ENCODE measurements at places on chromosomes 1 and 21. TPM values are rescaled to one million over a fixed set of nuclear protein-coding genes. Genes with fewer than 3 reads are reported as not detected.

The CCSAP gene
- 10.0 TPM for total RNA-seq

The GBP4 gene
- total RNA-seq: 10.3 TPM

The ENSA gene
- 253 TPM for total RNA-seq

The HORMAD1 gene
- total RNA-seq: not detected

The SETD4 gene
- total RNA-seq: 24.7 TPM

The S100B gene
- total RNA-seq: not detected

The ETS2 gene
- total RNA-seq: 63.3 TPM

The CTSE gene
- total RNA-seq: 457 TPM

The HCRTR1 gene
- total RNA-seq: not detected

The ATP6V1G3 gene
- not detected for total RNA-seq

The ESRRG gene
- total RNA-seq: 0.76 TPM

The FAM78B gene
- 4.9 TPM for total RNA-seq

The WNT3A gene
- total RNA-seq: not detected

The AGL gene
- 9.0 TPM for total RNA-seq

The RXFP4 gene
- not detected for total RNA-seq

The SPATA21 gene
- total RNA-seq: not detected

The TNFAIP8L2 gene
- not detected for total RNA-seq

DNA sequence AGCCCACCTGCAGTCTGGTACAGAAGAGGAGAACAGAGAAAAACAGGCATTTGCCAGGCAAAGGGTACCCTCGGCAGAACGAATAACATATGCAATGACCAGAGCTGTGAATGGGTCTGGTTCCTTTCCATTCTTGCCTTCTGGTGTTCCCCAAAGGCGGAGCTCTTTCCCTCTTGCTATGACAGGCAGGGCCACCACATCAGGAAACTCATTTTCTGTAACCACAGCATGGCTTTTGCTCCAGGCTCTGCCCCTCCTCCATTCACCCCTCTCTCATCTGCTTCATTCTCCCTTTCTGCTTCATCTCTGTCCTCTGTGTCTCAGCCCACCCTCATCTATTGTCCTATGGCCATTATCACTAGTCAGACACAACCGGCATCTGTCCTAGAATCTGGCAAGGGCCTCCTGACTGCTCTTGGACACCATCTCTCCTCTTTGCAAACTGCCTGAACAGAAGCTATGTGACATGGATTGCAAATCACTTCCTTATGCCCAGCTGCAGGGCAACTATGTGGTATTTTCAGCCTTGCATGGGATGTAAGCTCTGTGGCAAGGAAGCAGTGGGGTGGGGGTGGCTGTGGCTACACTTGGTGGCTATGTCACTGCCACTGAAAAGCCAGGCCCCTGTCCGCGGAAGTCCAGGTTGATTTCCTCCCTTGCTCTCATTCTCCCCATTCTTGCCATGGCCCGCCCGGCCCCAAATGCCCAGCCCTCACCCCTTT lies 78.8 kb upstream of the ABCD3 start:
- no peak for DNase-seq

GRCh38 chr1:40256401-40257084 lies 1.5 kb upstream of the ZMPSTE24 start:
- no peak for DNase-seq

GRCh38 chr1:28036431-28036830 lies 52.0 kb downstream of the EYA3 start:
- DNase-seq: no peak

GRCh38 chr1:118918230-118918939 lies 69.8 kb downstream of the TBX15 start:
- DNase-seq: no peak

DNA sequence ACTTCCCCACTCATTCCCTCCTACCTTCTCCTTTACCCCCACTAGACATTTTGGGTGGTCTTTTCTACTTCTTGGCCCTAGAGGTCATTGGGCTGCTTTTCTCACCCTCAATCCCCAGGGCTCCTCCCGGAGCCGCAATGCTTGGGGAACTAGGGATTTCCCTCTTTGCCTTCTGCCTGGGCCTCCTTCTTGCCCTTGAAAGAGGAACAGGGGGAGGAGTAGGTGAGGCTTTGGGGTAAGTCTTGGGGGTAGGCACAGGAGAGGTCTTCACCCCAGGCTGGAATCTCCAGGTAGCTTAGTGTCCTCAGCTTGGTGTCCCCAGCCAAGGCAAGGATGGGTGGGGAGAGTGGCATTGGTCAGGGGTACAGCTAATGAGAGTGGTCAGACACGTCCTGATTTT lies 56.2 kb upstream of the EPS8L3 start:
- no peak for DNase-seq

- no peak for DNase-seq
These were observed 175.8 kb downstream of the TNFSF18 start for GRCh38 chr1:172874950-172875349.

GRCh38 chr1:50978144-50978851 lies 8.3 kb downstream of the CDKN2C start:
- peak; percentile 82 for DNase-seq

- no peak for DNase-seq
These were observed 41.3 kb upstream of the FHAD1 start for GRCh38 chr1:15205586-15206346.

GRCh38 chr1:155455588-155456195 lies 106.9 kb downstream of the ASH1L start:
- no peak for DNase-seq

DNA sequence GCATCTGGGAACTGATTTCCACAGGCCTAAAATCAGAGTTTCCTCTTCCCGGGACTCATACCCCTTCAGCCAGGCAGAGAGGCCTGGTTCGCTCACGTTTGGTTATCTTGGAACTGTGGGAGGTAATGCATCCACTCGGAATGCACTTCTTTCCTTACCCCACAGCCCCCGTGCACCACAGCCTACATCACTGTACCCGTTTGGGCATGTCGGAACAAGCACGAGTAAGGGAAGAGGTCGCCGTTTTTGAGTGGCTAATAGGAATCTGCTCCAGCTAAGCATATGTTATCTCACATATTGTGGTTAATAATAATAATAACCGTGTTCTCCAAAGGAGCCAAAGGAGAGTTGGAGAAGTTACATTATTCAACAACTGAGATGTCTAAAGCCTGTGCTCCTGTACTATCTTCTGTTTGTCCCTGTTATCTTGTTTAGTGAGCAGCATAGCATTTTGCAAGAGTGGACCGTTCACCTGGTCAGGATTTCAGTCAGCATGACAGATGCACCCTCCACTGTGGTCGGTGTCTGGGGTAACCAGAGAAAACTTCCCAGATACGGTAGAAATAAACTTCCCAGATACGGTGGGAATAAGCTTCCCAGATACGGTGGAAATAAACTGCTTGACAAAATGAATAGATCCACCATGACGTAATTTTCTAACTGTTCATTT lies 198.6 kb downstream of the SDCCAG8 start:
- DNase-seq: no peak

- DNase-seq: no peak
These were observed 13.6 kb upstream of the RGS4 start for GRCh38 chr1:163055531-163055930.

DNA sequence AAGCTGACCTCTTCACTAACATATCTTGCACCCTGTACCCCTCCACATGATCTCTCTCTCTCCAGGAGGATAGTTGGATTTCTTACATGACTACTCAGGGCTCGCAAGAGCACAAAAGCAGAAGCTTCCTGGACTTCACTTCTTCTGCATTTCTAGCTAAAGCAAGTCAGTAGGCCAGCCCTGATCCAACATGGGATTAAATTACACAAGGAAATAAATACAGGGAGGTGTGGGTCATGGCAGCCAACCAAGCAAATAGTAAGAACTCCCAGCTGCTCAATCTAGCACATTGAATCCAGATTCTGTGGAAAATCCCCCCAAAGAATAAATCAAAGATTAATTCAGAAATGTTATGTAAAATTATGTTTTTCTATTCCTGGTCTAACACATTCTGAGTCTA lies 33.3 kb downstream of the KLHDC7A start:
- no peak for DNase-seq

DNA sequence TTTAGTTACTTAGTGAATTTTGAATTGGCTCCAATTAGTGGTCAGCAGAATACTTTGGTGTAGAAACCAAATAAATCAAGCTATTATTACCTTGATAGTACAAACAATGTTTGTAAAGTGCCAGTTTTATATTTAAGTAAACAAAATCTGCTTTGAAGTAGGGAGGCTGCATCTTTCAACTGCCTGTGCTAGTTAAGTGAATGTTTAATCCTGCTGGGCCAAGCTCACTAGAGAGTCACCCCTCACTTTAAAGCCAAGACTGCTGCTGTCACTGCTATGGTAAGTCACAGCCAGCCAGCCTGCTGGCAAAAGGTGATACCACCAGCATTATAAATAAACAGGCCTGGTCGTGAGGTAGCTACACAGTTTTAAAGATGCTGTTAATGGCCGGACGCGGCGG lies 10.3 kb upstream of the CFAP126 start:
- no peak for DNase-seq

GRCh38 chr1:63638471-63638870 lies 45.3 kb downstream of the PGM1 start:
- no peak for DNase-seq

DNA sequence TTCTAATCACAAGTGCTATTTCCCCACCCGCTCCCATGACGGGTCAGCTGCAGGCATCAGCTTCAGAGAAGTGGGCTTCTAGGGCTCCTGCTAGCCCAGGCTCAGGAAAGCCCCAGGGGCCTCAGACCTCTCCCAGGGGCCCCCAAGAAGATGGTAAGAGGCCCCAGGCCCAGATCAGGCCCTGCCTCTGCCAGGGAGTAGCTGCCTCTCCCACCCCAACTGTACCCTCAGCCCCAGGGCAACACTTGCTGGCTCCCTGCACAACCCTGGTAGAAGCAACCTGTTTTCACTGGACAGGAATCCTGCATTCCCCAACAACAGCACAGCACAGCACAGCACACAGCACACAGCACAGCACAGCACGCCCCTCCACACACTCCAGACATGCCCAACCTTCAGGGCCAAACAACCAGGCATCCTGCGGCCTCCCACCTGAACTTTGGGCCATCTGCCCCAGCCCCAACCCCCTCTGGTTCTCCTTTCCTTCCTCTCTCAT lies 6.5 kb downstream of the BLACAT1 start:
- no peak for DNase-seq

DNA sequence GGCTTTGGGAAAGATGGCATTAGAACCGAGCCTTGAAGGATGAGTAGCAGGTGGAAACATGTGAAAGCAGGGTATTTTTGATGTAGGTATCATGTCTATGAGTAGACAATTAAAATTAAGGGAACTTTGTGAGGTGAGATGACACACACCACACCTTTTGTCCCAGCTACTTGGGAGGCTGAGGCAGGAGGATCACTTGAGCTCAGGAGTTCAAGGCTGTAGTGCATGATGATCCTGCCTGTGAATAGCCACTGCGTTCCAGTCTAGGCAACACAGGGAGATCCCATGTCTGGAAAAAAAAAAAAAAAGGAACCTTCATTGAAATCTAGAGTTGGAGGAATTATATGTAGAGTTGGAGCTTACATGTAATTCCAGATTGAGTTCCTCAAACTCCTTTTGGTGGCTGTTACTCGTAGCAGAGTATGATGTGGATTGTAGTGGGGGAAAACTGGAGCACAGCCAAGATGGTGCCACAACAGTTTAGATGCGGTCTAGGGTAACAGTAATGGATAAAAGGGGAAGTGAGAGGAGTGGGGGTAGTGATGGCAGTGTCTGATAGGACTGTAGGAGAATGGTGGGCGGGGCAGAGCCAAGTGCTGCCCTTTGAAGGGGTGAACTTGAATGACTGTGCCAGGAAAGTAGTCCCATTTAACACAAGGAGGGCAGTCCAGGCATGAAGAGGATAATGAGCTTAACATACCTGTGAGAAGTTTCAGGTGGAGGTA lies 17.4 kb downstream of the AK4 start:
- DNase-seq: no peak

DNA sequence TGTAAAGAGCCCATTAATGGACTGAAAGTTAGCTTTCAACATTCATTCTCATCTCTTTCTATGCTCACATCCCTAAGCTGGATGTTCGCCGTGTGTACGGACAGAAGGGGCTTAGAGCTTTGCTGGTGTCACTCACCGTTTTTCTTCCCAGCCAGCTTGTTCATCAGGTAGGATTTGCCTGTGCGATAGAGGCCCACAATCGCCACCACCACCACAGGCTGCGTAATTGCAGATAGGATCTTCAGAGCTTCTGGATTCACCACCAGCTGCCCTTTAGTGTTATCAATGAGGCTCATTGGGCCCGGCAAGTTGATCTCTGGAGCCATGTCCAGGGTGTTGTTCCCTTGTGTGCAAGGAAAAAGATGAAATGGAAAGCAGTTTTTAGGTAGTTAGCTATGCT lies 4.3 kb downstream of the GBP2 start:
- DNase-seq: no peak

- no peak for DNase-seq
These were observed 465.9 kb downstream of the NPHP4 start for GRCh38 chr1:5526385-5526750.

- no peak for DNase-seq
These were observed 14.8 kb downstream of the F5 start for GRCh38 chr1:169571450-169571849.

DNA sequence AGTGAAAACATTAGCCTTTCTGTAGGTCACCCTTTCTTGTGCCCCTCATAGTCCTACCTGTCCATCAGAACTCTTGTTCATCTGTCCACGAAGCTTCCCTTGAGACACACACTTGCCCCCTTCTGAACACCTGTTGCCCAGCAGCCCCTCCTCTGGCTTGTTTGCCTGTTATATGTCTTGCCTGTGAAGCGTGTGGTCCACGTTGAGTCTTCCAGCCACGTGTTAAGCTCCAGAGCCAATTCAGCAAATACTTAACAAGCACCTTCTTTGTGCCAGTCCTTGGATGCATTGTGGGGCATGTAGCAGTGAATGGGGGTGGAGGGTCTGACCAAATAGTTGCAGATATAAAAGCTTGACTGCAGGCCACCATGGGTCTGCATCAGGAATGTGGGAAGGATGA lies 66.6 kb downstream of the MAN1C1 start:
- no peak for DNase-seq

DNA sequence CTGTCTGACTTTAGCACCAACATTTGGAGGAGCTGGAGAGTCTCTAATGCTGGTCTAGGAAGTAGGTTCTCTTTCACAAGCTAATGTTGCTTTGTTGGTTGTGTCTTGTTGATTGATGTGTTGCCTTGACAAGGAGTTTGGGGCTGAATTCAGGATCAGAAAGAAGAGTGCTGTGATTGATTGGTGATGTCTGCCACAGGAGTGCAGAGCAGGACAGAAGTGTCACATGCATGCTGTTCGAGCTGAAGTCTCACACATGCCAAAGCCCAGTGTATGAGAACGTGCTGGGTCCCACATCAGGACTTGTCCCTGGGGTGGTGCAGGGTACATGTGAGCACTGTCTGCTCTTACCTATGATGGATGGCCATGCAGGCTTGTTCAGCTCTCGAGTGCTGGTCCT lies 694.4 kb downstream of the MATN1 start:
- no peak for DNase-seq

DNA sequence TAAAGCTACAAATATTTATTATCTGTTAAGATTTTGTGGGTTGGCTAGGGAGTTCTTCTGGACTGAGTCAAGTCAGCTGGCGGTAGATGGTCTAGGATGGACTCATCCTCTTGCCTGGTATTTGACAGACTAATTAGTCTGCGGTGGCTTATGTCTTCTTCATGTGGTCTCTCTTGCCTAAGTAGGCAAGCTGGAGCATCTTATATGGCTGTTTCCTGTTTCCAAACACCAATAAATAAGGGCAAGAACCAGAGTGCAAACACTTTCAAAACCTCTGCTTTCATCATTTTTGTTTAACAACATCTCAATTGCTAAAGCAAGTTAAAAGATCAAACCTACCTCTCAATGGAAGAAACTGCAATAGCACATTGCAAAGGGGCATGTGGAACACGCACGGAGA lies 484.8 kb downstream of the PTPRC start:
- no peak for DNase-seq

Data from Calu3 (cell line).